ENCODE measurements at places on chromosomes 1 and 21.

DNA sequence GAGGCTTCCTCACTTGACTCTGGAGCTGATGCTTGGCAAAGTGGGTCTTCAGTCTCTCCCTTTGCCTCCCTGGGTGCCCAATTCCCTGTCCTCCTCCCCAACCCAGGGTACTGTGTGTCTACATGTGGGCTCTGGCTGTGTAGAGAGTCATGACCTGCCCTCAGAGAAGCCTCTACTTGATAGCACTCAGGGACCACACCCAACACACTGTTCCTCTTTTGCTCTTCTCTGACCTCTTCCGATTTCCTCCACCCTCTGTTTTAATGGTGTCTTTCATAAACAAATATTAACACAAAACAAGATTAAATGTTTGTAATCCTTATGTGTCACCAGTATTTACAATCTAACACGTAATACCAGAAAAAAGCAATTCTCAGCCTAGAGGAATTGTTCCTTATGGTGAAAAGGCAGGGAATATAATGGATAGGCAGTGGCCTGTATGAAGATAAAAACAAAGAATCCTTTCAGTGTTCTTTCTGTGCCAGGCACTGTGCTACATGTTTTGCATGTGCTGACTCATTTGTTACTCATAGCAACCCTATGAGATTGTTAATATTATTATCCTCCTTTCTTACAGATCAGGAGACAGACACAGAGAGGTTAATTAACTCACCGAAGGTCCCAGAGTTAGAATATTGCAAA, 58.2 kb downstream of the HSD3B1 start:
- DNase-seq: no peak

DNA sequence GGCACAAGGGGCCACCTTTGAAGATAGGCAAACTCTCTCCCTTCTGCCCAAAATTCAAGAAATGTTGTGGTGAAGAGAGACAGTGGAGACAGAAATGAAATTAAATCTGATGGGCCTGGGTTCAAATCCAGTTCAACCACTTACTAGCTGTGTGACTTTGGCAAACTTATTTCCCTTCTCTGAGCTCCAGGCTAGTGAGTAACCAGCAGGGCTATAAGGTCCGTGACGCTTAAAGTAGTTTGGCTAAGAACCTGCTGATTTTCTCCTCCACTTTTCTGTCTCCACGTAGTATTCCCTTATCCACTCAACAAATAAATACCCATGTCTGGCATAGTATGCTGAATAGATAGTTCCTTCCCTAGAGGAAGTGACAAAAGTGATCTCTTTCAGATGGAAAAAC, 1.9 kb downstream of the SLC2A1 start:
- DNase-seq: no peak

GRCh38 chr1:232937741-232938375, 12.6 kb upstream of the NTPCR start:
- DNase-seq: no peak

DNA sequence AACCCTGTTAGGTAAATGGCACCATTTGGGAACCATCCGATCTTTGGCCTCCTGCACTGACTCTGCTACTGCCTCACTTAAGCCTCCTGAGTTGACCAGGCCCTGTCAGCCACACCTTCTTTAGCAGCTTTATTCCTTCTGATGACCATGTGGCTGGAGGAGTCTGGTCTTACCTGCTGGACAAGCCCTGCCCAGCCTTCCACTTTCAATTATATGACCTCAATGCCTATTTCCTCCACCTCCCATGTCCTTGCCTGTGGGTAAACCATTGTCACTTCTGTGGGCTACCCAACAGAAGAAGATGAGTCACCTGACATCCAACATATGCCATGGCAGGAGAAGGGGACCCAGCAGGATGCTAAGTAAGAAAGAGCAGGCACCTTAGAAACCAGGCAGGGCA, 393.8 kb downstream of the NTNG1 start:
- DNase-seq: no peak

- DNase-seq: no peak
Measured at GRCh38 chr1:104402178-104402577, 652.5 kb downstream of the AMY1C start.

GRCh38 chr1:39113109-39113743, 87.1 kb downstream of the NDUFS5 start:
- DNase-seq: no peak

- DNase-seq: no peak
Measured at GRCh38 chr1:8468751-8469150, 150.8 kb downstream of the SLC45A1 start.

- DNase-seq: no peak
Measured at GRCh38 chr1:237713916-237714315, 176.8 kb downstream of the ZP4 start.

- DNase-seq: no peak
Measured at GRCh38 chr1:61455400-61455799, 269.5 kb downstream of the TM2D1 start.

- DNase-seq: no peak
Measured at GRCh38 chr1:109769330-109770078, 5.8 kb upstream of the EPS8L3 start.

DNA sequence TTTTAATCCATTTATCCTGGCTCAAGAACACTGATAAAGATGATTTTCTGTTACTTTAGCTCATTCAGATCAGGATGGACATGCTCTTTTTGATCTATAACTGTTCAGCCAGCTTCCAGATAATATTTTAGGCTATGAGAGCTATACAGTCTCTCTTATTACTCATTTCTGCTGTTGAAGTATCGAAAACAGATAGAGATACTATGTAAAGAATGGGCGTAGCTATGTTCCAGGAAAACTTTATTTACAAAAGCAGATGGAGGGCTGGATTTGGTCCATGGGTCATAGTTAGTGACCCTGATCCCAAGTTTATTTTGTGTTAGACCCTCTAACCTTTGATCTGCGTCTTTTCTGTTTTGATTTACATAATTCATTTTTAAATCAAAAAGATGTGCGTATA, 78.8 kb upstream of the TENT5C start:
- no peak for DNase-seq

DNA sequence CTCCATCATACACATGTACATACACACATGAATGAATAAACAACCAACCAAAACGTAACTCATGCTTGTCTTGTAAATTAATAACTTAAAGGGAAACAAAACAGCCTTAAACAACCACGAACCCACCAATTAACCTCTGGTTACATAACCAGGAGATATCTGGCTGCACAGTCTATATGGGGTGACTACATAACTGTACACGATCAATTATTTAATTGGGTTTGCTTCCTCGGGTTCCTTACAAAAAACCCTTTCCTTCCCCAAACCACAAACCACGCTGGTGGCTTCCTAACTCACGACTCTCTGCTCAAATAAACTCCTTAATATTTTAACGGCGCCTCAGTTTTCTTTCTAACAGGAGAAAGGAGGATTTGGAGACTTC, 744 bp downstream of the ZNF670 start:
- no peak for DNase-seq

DNA sequence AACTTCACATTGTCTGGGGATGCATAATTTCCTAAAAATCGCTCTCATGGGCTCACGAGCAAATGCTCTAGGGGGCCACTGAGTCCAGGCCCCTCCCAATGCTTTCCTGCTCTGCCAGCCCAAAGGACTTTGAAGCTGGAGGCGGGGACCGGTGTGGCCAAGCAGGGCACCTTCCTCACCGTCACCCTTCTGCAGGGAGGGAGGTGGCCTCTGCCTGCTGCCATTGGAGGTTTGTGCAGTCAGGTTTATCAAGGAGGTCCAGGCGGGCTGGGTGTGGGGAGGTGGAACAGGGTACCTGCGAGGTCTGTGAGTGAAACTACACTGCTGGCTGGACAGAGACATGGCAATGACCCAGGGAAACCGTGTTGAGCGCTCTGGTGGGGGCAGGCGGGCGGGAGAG, 58.1 kb upstream of the TRAPPC10 start:
- no peak for DNase-seq

- DNase-seq: no peak
Measured at GRCh38 chr21:29326914-29327554, 28.3 kb downstream of the BACH1 start.

GRCh38 chr1:111483166-111483565, 9.4 kb downstream of the C1orf162 start:
- no peak for DNase-seq

DNA sequence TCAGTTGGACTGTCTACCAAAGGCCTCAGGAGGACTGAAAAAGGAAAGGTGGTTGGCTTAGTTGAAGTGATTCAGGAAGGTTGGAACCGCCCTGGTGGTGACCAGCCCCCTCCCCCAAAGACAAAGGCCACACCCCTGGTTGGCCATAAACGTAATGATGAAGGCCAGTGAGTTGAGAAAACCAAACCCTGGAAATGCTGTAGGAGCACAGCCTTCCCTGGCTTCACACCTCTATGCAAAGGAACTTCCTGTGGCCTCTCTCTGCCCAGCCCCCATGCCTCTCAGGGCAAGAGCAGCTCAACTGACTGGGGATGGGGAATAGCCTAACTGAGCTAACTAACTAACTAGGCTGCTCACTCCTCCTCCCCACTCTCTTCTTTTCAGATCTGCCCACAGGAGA, 90.4 kb downstream of the NPHP4 start:
- DNase-seq: no peak

- no peak for DNase-seq
Measured at GRCh38 chr1:116751621-116752020, 2.6 kb upstream of the CD2 start.

GRCh38 chr1:93698329-93699048, 16.9 kb upstream of the BCAR3 start:
- no peak for DNase-seq

DNA sequence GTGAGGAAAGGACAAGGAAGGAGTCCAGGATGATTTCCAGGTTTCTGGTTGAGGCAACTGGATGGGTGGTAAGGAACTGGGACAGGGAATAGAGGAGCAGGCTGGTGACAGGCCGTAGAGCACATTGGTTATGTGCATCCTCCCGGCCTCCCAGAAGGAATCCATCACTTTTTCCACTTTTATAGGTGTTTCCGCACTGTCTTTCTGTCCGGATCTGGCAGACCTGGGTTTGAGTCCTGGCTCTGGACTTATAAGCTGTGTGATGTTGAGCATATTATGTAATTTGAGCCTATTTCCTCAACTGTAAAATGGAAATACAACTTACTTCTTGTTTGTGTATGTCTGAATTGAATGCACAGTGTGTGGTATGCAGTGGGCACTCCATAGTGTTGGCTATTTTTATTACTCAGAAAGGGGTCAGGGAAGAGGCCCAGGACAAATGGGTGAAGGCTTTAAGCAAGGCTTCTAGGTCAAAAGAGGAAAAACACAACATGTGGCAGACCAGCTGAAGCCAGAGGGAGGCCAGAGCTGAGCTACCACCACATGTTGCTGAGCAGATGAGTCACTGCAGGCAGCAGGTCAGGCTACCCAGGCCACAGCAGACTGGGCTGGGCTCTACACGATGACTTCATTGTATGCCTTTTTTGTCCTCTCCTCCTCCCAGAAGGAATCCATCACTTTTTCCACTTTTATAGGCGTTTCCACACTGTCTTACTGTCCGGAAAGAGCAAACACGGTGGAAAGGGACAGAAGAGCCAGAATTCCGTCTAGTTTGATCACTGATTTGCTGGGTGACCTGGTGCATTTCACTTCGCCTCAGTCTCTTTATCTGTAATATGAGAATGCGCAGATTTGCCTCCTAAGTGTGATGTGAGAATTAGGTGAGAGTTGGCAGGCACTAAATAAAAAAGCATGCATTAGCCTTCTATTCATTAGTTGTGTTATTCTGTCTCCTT, 791 bp upstream of the MAST2 start:
- no peak for DNase-seq

GRCh38 chr21:27058673-27059605, 92.1 kb upstream of the ADAMTS5 start:
- DNase-seq: no peak

GRCh38 chr1:200493344-200493743, 83.5 kb upstream of the ZNF281 start:
- no peak for DNase-seq

GRCh38 chr1:59151860-59152259, 145.0 kb upstream of the FGGY start:
- DNase-seq: no peak

DNA sequence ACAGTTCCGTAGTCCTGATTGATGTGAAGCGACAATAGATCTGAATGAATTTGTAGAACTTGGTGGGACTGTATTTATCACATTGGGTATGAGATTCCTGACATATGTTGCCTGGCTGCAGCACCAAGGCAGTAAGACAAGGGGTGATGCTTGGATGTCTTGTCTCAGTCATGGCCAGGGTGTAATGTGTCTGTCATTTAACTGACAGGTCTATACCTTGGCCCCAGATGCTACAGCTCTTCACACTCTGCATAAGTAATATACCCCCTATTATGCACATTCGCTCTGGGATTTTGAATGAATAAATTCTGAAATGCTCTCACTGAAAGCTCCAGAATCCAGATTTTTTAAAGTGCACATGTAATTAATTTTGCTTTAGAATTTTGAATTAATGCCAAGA, 47.3 kb downstream of the NTNG1 start:
- DNase-seq: no peak

DNA sequence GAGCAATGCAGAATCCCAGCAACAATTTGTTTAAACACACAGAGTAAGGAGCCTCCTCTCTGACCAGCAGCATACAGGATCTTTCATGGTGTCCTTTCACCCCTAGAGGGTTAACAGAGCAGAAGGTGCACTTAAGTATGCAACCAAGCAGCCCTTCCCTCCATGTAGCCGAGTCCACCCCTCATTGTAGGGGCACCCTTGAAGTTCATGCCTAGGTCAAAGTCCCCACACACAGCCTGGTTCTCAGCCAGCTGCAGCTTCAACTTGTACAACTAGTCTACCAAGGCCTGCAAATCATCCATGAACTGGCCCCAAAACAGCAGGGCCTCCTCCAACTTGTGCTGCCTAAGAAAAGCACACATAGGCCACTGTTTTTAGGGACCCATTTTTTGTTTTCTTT, 7.0 kb upstream of the BMP8B start:
- no peak for DNase-seq

- peak; percentile 89 for DNase-seq
Measured at GRCh38 chr21:44817914-44818639, at the start of gene SUMO3. Gene SUMO3 (minus strand): TSS chr21:44818062. CDS start chr21:44817968, 94 bp downstream.

DNA sequence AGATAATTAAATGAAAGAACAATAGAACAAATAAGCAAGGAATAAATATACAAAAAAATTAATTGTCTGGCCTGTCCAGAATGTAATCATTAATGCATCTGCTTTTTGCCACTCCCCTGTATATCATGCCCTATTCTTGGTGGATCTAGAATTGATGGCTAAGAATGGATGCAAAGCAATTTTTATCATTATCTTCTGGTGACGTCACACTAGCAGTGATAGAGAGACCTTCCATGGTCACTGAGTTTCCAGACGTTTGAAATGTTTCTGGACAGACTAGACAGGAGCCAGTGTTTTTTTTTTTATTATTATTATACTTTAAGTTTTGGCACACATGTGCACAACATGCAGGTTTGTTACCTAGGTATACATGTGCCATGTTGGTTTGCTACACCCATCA, 563.0 kb downstream of the NEGR1 start:
- no peak for DNase-seq
